ENCODE measurements at places on chromosomes 4 and X.
A peak's percentile ranks its signal among the peaks of the same experiment; 100 is the strongest.

- DNase-seq: no peak
Observed at GRCh38 chr4:13678186-13678924, 50.8 kb upstream of the BOD1L1 start.

GRCh38 chr4:5609306-5610007 lies 98.9 kb downstream of the EVC2 start:
- DNase-seq: no peak

- peak; percentile 16 for DNase-seq
Observed at GRCh38 chrX:152926279-152926678, 28.4 kb downstream of the ZNF185 start.

- DNase-seq: no peak
Observed at GRCh38 chr4:80017125-80017854, 55.7 kb downstream of the ANTXR2 start.

GRCh38 chr4:26307037-26307800 lies 13.6 kb upstream of the RBPJ start:
- DNase-seq: no peak

- DNase-seq: no peak
Observed at GRCh38 chr4:13174001-13174400, 310.1 kb downstream of the RAB28 start.

- peak; percentile 80 for DNase-seq
Observed at GRCh38 chr4:25927361-25928195, 13.6 kb downstream of the SMIM20 start.

DNA sequence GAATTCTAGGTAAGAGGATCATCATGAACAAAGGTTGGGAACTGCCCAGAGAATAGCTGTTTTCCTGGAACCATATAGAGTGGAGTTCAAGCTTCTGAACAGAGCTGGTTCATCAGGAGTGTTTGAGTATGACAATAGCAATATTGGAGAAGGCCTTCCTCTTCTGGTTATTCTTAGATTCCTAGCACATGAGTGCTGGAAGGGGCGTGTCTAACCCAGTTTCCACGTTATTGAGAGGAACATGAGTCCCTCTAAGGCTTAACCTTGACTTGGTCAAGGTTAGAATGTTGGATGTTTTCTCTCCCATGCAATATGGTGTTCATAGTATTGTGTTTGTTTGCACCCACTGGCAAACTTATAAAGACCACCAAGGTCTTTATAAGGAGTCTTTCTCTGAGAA lies 101.3 kb downstream of the TSPAN7 start:
- no peak for DNase-seq

DNA sequence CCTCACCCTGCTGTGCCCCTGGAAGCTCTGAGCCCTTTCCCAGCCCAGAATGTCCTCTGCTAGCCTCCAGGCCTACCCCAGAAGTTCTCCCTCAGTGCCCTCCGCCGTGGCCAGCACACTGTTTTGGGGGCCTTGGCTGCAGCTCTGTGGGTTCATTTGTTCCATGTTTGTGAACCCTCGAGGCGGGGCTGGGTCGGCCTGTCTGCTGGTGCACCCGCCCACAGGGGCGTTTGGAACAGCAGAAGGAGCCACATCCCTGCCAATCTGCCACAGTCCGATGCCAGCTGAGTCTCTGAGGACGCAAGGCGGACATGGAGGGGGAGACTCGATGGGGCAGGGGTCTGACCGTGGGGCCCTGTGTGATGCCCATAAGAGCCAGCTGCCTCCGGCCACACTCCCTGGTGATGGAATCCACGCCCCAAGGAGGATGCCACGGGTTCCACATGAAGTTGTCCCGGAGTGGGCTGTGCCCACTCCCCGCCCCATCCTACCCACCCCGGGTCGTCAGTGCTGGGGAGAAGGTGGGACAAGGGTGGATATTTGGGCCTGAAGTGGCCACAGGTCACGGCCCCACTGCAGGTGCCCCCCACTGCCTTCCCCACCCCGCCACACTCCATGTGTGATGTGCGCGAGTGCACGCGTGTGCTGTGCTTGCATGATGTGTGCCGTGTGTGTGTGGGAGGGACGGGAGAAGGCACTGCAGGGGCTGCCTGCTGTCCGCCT lies 7.1 kb downstream of the ATP5ME start:
- DNase-seq: no peak

DNA sequence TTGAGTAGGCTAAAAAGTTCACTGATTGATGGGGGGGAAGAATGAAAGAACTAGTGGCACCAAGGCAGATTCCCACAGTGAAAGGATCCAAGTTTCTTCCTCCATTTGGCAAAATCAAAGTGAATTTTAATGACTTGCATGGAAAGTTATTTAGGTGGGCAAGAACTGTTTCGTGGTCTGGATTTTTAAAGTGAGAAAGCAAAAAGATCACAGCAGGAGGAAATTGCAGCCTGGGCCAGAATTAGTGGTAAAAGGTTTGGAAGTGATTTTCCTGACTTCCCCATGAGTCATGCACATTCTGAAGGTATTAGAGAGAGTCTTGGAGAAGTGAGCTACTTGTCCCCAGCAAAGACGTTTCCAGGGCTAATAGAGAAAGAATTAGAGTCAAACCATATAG lies 207.8 kb downstream of the ANTXR2 start:
- DNase-seq: no peak

DNA sequence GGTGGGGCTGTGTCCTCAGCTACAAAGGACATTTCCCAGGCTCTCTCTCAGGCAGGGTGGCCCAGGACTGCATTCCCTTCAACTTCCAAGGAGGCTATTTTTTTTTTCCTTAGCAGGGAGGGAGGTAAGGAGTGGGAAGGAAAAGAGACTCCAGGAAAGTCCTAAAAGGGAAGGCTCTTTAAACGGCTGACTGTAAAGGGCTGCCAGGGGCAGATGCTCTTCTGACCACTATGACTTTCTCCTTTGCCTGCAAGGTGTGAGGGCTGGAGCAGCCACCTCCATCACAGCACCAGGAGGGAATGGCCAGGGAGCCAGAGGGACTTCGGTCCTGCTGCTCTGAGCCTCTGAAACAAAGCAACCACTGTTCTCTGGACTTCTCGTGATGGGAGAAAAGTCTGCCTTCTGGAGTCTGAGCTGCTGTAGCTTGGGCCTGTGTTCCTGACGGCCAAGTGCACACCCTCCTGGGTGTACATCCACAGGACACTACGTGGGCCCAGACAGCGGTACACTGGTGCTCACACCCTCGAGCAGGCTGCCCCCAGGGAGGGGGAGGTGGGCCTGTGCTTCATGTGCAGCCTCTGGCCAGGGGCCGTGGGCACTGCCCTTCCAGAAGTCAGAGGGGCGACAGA lies 17.9 kb downstream of the NAT8L start:
- no peak for DNase-seq

GRCh38 chr4:184396570-184397515 lies 77.5 kb downstream of the IRF2 start:
- DNase-seq: no peak

DNA sequence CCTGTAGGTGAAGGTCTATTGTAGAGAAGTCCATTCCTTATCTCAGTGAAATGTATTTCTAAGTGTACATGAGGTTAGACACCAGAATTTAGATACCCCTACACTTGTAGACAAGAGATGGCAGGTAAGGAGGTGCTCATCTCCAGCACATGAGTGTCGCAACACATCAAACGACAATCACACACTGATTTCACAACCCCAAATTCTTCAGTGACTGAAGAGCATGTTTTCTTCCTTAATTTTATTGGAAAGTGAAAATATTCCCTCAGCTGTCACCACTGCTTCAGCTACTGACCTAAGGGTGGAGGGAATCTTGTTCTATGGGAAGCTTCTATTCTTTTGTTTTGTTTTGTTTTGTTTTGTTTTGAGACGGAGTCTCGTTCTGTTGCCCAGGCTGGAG lies 280.3 kb downstream of the ARHGAP24 start:
- DNase-seq: no peak

GRCh38 chr4:87228262-87228860 lies 7.9 kb upstream of the KLHL8 start:
- DNase-seq: no peak

- peak; percentile 14 for DNase-seq
Observed at GRCh38 chr4:25926462-25926861, 12.4 kb downstream of the SMIM20 start.

GRCh38 chrX:68755616-68756125 lies 73.2 kb upstream of the EFNB1 start:
- DNase-seq: no peak

GRCh38 chr4:141565379-141566089 lies 70.8 kb upstream of the IL15 start:
- no peak for DNase-seq

GRCh38 chr4:109723110-109723509 lies 6.8 kb downstream of the PLA2G12A start:
- DNase-seq: no peak

DNA sequence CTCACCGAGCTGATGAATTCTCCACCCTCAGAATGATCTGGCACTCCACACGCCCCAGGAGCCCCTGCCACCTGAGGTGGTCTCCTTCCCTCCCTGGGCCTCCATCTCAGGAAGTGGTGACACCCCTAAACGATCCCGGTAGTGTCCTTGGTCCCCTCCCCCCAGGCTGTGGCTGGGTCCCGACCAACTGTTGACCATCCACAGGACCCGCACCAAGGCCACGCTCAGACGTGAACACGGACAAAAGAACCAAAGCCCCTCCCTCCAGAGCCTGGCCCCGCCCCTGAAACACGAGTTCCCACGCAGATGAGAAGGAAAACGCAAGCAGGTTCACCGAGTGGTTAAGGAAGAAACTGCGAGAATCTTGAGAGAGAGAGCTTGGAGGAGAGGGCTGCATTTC lies 16.6 kb downstream of the LRPAP1 start:
- DNase-seq: no peak

- DNase-seq: no peak
Observed at GRCh38 chr4:70452946-70453345, 19.1 kb upstream of the MUC7 start.

DNA sequence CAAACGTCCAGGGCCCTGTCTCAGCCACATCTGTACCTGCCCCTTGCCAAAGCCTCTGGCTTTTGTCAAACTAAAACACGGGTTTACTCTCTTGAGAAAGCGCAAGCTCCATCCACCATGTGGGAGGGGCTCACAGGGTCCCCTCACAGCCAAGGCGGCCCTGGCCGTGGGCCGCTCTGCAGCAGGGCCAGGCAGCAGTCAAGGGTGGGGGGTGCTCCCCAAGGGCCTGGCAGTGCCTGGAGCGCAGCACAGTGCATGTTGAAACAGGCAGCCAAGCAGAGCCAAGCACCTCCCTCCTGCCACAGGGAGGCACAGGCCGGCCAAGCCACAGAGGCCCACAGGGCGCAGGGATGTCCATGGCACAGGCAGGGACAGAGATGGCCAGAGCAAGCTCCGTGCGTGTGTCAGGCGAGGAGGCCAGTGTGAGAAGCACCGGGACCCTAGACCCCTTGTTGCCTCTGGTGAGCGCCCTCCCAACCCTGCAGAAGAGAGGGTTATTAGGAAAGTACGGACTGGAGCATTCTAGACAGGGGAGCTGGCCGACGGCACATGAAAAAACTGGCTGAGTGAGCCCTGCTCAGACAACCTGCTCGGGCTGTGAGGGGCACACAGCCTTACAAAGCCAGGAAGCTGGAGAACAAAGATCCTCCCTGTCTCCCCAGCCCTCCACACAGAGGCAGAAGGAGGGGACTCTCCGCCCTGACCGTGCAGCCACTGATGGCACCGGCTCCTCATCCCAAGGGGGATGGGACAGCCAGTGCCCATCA lies 39.0 kb downstream of the FAM53A start:
- DNase-seq: no peak

- DNase-seq: no peak
Observed at GRCh38 chrX:8043121-8043520, 115.9 kb upstream of the PNPLA4 start.

- no peak for DNase-seq
Observed at GRCh38 chr4:99447513-99447912, 12.4 kb upstream of the ADH7 start.

- no peak for DNase-seq
Observed at GRCh38 chrX:28099166-28099565, 117.9 kb upstream of the DCAF8L1 start.

DNA sequence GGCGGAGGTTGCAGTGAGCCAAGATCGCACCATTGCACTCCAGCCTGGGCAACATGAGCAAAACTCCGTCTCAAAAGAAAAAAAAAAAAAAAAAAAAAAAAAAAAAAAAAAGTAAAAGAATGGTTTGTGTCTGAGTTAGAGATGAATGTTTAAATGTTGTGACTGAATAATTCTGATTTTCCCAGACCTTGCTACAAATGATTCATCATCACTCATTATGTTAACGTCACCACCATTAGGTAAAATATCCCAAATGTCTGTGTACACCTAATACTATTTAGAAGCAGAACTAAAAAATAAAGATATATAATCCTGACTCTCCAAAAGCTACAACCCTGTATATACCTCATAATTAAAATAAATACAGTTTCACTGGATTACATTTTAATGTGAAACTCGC lies 70.8 kb downstream of the HHIP start:
- no peak for DNase-seq

DNA sequence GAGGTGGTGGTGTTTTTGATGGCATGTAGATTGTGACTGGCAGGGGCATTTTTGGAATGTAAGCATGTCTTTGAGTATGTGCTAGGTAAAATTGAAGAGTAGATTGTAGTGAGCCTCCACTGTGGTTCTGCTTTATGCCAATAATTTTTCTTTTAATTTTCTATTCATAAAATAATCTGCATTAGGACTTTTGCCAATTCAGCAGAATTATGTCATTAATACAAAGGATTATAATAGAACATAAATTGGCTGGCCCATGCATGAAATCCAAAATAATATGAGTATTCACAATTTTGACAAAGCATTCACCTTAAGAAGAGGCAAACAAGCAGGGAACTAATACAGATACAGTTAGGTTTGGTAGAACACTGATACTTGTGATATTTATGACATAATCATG lies 14.9 kb upstream of the TMPRSS11E start:
- DNase-seq: no peak

DNA sequence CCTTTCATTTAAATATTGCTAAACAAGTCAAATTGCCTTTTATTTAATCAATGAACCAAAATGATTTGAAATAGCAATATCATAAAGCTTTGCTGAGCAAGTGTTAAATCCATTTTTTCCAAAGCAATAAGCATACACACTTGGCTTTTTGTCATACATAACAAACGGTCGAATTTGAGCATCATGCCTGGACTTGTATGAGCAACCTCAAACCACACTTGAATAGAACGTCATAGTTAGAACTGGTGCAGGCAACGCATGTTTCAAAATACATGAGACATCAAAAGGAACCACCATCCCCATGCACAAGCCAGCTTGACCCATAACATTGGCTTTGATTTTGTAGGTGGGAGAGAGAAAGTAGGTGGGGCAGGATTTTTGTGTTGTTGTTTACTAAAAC lies 812.3 kb upstream of the FRG1 start:
- no peak for DNase-seq

DNA sequence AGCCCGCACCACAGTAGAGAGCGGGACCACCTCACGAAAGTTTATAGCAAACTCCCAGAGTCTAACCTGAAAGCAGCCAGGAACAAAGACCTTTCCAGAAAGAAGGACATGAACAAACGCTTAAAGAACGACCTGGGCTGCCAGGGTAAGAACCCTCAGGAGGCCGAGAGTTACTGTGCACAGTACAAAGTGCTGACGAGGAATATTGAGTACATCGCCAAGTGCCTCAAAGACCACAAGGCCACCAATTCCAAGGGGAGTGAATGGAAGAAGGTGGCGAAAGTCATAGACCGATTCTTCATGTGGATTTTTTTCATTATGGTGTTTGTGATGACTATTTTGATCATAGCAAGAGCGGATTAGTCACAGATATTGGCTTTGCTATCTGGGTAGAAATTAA lies 19.0 kb downstream of the CHRNA9 start:
- DNase-seq: no peak

Measured in NCI-H1436 treated with DMSO at 0.1 percent for 48 hours (cell line).